ENCODE measurements at places on chromosomes 6 and 20.

GRCh38 chr20:32437391-32438074 is 79.4 kb downstream of the ASXL1 start:
- no peak for DNase-seq

DNA sequence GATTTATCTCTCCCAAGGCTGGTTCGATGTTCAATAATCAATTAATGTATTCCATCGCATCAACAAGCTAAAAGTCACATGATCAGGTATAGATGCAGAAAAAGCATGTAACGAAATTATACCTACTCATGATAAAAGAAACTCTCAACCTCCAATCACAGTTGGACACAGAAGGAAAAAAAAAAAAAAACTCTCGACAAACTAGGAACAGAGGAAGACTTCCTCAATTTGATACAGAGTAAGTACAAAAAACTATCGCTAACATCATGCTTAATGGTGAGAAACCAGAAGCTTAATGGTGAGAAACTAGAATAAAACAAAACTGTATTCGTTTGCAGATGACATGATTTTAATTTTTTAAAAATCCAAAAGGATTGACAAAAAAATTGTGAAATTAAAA is 62.0 kb upstream of the SMIM29 start:
- DNase-seq = no peak

- no peak for DNase-seq
Measured at GRCh38 chr6:25608558-25609174, 43.3 kb upstream of the SCGN start.

DNA sequence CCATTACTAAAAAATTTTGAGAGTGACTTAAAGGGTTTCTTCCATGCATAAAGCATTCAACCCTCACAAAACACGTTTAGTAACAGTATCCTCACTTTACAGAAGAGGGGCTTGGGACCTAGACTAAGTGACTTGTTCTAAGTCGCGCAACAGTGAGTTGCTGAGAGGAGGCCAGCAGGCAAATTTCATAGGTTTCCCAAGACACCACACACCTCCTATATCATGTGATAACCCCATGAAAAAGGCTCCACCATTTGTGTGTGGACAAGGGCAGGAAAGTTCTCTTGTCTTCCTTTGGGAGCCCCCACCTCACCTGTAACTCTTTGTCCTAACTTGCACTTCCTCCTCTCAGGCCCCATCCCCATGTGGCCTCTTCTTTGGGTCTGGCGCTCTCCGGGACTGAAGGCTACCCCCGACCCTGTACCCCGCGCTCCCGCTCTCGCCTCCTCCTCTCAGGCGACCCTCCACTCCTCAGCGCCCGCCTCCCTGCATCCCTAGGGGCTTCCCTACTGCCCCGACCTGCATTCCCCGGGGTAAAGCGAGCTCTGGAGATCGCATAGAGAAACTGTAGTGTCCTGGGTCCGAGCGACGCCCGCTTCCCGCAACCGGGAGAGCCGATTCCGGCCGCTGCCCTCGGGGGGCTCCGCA is 392 bp downstream of the PSMB8 start:
- DNase-seq = no peak

DNA sequence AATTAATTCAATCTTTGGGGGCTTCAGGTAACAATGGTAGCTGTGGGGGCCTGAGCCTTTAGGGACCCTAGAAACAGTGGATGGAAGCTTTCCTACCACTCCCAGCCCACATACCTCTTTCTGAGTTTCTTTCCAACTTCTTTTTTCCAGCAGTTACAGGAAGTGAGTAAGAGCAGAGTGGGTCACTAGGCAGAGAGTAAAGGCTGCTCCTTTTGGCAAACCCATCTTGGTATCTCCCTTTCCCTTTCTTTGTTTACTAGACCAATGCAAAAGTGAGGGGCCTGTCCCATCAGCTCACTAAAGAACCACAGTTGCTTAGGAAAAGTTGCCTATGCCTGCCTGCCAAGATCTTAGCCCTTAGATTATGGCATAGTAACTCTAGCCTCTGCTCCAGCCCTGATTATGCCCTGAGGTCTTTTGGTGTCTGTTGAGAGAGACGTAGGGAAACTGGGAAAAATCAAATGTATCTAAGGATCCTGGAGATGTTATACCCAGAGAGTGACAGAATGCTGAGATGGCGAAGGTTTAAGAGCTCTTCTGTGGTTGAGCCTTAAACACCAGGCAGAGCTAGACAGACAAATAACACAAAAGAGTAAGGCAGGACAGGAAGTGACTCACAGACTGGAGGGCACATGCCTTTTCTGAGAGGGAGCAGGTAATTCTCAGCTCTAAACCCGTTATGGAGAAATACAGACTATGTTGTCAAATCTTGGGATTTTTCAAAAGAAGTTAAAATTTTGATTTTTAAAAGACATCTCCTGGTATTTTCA is 31.3 kb downstream of the TRMT6 start:
- DNase-seq = peak; percentile 18

DNA sequence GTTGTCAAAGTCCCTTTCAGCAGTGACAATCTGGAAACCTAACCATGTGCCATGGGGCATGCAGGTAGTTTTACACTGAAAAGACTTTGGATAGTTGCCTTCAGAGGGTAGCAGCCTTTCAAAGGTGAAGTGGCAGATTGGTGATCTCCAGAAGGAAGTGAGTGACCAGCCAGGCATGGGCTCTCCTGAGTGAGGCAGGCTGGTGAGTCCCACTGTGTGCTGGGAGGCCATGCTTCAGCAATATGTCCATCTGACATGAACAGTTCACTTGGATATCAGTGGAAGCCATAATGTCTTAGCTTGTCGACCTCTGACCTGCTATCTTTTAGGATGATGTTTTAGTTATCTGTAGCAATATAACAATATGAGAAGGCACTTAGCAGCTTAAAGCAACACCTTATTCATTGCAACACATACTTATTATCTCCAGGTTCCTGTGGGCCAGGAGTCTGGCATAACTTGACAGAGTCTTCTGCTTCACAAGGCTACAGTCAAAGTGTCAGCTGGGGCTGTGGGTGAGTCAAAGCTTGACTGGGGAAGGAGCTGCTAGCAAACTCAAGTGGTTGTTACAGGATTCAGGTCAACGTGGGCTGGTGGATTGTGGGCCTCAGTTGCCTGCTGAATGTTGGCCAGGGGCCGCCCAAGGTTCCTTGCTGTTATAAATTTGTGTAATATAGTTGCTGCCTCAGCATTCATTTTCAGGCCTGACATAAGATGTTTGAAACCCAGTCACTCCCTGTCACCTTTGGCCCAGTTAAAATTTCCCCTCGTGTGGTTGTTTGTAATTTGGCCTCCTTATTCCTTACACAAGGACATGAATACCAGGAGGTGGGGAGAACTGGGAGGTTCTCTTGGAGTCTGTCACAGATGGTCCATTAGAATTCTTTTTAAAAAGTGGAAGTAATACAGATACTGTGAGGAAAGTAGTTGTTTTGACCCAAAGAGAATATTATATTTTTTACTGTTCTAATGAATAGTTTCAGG is 100.2 kb downstream of the UST start:
- DNase-seq = no peak

- DNase-seq = peak; percentile 41
Measured at GRCh38 chr6:28589234-28589956, 63.7 kb downstream of the GPX5 start.

DNA sequence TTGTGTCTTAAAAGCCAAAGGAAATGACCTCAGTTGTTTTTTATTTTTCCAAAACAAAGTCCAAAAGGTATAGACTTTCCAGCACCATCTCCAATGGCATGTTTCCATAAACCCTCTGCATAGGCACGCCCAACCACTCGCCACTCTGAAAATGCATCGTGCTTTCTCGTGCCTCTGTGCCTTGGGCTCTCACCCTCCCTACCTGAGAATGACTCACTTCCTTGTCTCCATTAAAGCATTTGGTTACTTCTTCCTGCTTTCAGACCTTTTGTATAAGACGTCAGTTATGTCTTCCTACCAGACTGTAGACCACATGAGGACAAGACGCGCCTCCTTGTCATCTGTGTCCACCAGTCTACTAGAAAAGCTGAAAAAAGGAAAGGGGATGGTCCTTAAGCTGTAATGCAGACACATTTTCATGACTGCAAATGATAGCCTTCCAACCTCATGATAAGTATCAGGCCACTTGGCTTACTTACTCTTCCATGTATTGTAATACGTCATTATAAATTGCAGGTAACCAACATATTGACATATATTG is 61.2 kb upstream of the CDYL start:
- DNase-seq = no peak

DNA sequence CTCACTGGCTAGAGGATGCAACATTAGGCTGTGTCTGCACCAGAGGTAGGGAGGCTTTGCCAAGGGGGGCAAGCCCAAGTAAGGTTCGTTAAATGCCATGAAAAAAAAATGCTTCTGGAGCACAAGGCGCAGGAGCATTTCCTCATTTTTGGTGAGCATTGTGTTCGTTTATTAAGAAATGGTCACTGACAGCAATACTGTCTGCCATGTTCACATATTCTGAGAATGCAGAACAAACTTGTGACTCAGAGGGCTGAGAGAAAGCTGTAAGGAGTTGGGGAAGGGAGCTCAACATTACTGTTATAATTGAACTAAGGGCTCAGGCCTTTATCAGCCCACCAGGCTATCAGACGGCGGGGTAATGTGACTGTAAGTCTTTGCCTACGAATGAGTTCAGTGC is 465.4 kb upstream of the BTBD3 start:
- no peak for DNase-seq

DNA sequence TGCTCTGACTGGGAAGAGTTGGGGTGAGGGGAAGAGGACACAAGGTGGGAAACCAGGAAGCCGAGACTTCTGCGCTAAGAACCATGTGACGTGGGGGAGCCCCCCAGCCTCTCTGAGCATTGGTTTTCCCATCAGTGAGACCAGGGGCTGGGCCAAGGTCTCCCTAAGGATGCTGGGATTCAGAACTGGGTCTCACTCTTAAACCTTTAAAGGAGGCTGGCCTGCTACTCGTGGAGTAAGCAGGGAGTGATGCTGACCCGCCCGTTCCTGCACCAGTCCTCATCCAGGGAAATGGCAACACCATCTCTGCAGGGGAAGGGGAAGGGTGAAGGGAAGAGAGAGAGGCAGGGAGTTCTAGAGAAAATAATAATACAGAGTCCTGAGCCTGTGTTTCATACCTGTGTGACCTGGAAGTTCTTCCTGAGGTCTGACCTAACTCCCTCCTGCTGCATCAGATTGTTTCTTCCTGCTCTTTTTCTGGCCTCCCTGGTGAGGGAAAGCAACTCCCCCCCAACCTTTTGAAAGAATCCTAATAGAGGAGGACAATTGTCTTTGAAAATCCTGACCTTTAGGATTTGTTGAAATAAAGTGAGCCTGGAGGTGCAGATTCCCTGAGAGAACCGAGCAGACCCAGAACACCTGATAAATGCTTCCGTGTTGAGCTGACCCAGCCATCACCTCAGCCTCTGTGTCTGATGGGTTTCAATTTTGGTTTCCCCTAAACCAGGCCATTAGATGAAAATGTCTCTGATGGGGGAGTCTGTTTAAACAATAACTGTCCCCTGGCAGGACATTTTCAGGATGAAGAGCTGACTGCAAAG is 3.0 kb upstream of the GRM4 start:
- no peak for DNase-seq

- no peak for DNase-seq
Measured at GRCh38 chr6:136158971-136159370, 91.1 kb downstream of the MTFR2 start.

- no peak for DNase-seq
Measured at GRCh38 chr6:144879436-144879835, 594.3 kb downstream of the UTRN start.

GRCh38 chr6:912871-913835 is 220.2 kb upstream of the EXOC2 start:
- peak; percentile 14 for DNase-seq

DNA sequence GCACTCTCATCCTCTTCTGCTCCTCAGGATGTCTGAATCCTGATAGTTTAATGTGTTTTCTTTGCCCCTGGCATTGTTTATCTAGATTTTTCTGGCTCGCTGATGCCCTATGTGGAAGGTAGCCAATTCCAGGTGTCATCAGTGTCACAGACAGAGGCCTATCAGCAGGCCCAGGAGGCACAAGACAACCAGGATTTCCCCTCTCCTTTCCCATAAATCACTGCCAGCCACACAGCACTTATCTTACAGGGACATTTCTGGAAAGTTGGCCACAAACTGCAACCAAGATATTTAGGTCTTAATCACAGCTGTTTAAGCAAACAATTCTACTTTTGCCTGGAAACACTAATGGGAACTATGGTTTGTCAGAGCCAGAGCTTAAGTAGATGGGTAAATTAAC is 28.1 kb downstream of the ADGRF5 start:
- DNase-seq = no peak

GRCh38 chr6:7468382-7469081 is 72.9 kb upstream of the DSP start:
- peak; percentile 22 for DNase-seq

DNA sequence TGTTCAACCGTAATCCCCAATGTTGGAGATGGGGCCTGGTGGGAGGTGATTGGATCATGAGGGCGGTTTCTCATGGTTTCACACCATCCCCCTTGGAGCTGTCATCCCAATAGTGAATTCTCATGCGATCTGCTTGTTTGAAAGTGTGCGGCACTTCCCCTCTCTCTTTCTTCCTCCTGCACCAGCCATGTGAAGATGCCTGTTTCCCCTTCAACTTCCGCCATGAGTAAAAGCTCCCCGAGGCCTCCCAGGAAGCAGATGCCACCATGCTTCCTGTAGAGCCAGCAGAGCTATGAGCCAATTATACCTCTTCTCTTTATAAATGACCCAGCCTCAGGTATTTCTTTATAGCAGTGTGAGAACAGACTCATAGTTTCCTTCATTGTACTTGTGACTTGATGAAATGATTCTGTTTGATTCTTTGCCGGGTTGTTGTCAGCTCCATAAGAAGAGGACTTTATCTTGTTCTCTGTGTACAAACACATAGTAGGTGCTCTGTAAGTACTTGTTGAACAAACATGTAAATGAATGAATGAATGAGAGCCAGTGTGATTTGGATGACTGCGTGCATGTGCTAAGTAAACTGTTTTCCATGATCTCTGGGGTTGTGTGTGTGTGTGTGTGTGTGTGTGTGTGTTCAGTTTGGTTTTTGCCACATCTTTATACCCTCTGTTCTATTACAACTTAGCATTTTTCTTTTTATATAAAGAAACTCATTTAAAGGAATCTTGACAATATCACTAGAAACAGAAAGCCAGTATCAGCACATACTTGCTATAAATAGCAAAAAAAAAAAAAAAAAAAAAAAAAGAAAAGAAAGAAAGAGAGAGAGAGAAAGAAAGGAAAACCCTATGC is 22.5 kb upstream of the PTGIS start:
- no peak for DNase-seq

DNA sequence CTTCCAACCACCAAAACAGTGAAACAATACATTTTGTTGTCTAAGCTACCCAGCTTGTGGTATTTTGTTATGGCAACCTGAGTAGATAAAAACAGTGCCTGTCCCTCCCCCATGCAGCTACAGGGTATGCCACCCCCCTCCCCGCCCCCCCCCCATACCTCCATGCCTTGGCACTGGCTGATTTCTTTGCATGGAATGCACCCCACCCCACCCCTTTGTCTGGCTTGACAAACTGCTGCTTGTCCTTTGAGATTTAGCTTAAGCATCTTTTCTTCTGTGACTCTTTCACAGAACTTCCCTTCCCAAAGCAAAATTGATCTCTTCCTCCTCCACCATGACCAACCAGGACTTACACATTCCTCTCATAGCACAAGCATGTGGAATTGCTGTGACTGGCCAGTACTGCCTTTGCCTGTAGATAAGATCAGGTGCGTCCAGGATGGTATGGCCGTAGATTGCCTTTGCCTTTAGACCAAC is 64.6 kb upstream of the ADGRF1 start:
- DNase-seq = no peak

GRCh38 chr20:62834967-62835730 is 18.3 kb downstream of the COL9A3 start:
- no peak for DNase-seq

All from hematopoietic multipotent progenitor cell (in vitro differentiated cells).